ENCODE measurements at places on chromosomes 7 and 10.

- DNase-seq = no peak
These were observed 74.9 kb downstream of the RSU1 start for GRCh38 chr10:16742165-16742960.

GRCh38 chr7:111011520-111011919 lies 79.4 kb upstream of the LRRN3 start:
- no peak for DNase-seq

DNA sequence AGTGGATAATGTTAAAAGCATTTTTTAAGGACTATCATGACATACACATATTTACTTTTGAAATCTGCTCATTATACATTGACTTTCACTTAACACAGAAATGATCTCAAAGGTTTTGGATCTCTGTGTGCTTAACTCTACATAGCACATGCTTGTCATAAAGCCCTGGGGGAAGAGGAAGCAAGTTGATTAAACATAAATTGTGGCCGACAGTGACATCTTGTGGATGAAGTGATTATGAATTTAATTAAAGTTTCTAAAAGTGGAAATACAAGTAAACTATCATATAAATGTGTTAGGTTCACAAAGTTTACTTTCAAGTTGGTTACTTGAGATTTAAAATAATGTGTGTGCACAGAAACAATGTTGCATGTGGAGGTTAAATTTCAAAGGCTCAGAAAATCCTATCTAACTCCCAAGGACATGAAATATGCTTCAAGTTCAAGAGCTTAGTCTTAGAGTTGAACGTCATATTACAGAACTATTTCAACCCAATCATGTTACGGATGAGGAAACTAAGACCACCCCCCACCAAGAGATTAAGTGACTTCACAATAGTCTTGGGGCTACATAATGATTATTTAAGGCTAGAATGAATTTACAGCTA lies 1247.8 kb downstream of the GATA3 start:
- DNase-seq = peak; percentile 48

DNA sequence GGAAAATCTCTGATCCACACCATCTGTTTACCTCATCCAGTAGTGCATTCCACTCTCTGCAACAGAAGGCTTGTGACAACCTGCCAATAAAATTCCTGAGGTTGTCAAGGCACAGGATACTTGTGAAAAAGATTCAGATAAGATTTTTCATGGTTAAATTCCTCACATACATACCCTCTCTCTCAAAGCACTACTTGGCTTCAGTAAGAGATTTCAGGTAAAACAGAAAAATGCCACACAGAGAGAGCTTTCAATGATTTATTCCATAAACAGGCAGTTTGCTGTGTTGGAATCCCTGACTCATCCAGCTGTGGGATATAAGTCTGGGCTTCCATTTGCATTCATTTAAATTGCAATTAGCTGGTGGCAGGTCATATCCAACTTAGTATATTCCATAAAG lies 99.7 kb upstream of the CAV2 start:
- no peak for DNase-seq

DNA sequence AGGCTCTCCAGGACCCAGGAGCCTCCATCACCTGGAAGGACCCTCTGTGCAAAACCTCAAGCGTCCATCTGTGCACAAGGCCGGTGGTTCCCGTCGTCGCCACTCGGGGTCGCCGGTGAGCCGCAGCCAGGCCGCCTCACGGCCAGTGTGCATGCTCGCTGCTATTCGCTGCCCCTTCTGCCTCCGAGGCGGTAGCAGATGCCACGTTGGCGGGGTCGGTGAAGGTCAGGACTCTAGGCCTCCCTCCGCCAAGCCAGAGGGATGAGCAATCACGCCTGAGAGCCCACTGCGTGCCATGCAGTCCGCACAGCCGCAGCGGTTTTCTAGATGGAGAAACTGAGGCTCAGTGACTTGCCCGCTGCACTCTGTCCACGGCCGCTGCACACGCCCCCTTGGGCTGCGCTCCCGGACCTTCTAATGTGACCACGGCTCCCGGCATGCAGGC lies 5.7 kb downstream of the UPK3B start:
- DNase-seq = peak; percentile 36

DNA sequence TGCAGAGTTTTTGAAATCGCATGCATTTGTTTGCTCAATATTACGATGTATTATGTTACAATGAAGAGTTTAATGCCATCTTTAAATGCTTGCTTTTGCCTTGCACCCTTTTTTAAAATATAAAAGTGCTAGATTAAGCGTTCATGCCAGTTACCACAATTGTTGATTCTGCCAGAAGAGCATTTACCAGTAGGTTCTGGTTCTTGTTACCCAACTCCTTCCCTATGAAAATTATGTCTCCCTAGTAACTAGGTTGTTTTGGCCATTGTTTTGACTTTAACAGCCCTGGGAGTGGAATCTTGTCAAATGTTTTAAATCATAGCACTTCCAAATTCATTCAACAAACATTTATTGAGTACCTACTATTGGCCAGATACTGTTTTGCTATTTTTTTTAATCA lies 32.8 kb upstream of the CDK14 start:
- DNase-seq = no peak

- DNase-seq = no peak
These were observed 612 bp downstream of the HILPDA start for GRCh38 chr7:128456255-128456725.

DNA sequence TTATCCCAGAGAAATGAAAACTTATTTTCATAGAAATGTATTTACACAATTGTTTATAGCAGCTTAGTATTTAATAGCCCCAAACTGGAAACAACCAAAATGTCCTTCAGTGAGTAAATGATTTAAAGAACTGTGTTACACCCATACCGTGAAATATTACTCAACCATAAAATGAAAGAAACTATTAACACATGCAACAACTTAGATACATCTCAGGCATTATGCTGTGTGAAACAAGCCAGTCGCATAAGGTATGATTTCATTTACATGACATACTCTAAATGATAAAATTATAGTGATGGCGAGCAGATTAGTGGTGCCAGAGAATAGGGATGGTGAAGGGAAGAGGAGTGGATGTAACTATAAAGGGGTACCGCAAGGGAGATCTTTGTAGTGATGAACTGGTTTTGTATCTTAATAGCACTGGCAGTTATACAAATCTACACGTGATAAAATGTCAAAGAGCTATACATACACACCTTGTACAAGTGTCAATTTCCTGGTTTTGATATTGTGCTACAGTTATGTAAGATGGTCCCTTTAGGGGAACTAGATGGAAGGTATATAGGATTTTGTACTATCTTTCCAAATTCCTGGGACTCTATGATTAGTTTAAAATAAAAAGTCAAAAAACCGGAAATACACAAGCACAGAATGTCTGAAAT lies 40.5 kb downstream of the MACC1 start:
- DNase-seq = no peak
